ENCODE measurements at places on chromosomes 6 and 20.

DNA sequence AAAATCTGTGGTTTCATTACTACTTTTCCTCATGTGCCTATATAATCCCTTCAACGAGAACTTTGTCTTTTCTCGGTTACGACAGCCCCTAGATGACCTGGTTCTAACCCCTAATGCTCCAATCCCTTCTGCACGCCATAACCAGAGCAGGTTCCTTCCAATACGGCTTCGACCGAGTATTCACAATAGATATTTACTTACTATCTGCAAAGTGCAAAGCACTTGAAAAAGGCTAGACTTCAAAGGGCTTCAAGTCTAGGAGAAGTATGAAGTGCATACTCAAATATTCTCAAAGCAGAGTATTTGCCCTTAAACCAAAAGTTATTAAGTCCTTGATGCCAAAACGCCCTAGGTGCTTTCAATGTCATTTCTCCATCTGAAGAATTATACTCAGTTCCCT is 63.4 kb upstream of the NHSL1 start:
- no peak for DNase-seq

DNA sequence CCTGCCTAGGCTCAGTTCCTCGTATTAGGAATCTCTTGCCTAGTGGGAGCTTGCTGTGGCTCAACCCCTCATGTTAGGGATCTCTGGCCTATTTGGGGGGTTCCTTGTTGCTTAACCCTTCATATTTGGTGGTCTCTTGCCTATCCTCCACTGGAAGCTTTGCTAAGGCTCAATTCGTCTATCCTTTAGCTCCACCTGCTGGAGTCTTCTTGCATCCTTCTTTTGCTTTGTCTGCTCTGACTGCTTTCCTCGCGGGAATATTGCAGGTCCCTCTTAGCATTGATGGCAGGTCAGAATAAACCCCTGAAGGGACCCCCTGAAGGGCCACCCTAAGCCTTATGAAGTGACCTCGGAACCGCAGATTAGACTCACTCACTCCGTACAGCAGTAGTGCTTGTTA is 203.0 kb upstream of the TBX18 start:
- DNase-seq, result no peak

DNA sequence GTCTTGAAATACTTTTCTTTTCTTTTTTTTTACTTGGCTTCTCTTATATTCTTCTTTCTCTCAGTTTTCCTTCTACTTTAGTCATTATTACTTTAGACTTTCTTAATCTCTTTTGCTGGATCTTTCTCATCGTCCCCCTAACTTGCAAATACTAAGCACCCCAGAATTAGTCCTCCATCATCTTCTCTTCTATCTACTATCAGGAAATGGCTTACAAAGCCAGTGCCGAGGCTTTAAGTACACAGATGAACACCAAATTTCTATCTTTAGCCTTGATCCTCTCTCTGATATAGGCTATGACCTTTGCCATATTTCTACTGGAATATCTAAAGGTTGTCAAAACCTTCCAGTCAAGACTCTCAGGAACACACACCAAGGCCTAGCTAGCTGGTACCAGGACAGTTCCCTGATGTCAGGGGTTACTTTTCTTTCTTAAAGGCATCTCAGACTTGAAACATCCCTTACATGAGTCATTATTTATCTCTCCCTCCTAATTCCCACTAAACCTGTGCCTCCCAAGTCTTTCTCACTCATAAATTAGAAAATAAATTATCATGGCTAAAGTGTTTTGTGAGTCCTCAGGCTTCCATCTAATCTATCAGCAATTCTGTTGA is 278.6 kb upstream of the TCF21 start:
- DNase-seq, result no peak

DNA sequence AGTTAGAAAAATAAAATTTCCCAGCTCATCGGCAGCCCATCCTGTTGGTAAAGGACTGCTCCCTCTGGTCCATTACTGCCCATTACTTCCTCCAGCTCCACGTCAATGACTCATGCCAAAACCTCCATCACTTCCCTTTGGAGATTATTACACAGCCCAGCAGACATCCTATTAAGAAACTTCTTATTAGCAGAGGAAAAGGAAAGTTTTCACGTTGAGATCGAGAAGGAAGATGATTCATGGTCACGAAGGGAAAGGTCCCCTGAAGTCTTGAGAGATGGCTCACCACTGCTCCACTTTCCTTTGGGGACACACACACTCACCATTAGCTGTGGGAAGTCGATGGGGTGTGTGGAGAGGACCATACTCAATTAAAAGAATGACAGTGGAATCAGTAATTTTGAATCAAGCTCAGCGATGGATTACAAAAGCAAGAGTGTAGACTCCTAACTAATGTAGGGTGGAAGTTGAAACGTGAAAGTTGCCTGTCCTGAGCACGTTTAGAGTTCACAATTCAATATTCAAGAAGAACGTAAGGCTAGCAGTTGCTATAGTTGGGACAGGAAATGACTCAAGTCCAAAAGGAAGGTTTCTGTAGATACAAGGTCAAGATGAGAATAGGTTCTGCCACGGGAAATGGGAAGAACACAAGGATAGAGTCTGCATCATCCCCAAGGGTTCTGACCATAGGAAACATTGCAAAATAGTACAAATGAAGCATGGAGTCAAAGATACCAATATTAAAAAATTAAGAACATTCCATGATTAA is 21.6 kb downstream of the SASH1 start:
- DNase-seq, result no peak

GRCh38 chr6:72522735-72523141 is 99.1 kb upstream of the KCNQ5 start:
- no peak for DNase-seq

DNA sequence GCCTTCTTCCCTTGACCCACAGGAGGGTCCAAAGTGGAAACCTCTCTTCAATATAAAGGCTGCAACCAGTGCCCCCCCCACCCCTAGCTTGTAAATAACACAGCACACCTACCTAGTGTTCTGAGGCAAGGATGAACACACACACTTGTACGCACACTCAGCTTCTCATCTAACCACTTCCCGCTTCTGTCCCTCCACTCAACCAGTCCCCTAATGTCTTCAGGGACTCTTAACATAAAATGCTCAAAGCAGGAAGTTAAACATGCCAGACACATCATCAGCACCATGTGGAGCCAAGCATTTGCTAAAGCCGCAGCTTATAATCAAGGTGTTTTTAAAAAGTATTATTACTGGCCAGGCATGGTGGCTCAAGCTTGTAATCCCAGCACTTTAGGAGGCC is 35.3 kb downstream of the FOXQ1 start:
- no peak for DNase-seq

All from stimulated activated CD8-positive, alpha-beta memory T cell treated with anti-CD3 and anti-CD28 coated beads, Interleukin-15, amount 100 ng/mL, for 48 hours (primary cell).